Activated CD8-positive, alpha-beta memory T cell treated with anti-CD3 and anti-CD28 coated beads for 1 hour (primary cell): ENCODE measurements at places on chromosomes 3 and 15.

DNA sequence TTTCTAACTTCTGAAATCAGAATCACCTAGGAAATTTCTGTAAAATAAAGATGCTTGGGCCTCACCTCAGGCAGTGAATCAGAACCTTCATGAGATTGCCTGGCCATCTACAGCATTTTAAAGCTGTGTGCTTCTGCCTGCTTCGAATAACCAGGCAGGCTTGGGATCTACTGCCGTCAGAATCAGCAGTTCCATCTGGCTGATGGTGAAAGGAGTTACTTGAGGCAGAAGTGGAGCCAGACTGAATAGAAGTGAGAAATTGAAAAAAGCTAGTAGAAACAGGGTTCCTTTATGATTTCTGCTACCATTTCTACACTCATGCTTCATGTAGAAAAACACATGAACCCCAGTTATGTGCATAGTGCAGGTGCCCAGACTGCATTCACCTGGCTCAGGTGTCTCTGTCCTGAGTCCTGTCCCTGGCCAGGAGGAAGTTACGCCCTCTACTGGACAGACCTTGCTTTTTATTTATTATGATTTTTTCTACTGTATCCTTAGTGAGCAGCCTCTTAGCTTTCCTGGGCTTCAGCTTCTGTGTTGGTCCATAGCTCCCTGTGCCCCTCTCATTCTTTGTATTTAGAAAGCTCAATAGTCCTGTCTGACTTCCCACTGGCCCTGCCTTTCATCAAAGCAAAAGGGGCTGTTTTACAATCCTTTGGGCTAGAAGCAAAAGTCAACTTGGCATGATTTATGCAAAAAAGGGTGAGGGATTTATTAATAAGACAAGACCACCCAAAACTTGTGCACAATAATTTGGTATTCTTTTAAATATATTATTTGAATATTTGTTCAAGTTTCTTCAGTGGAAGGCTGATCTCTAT is 200.8 kb upstream of the GOLGA6L4 start:
- DNase-seq = no peak

- DNase-seq = no peak
These were observed 24.0 kb upstream of the TMCC1 start for GRCh38 chr3:129917423-129918007.

DNA sequence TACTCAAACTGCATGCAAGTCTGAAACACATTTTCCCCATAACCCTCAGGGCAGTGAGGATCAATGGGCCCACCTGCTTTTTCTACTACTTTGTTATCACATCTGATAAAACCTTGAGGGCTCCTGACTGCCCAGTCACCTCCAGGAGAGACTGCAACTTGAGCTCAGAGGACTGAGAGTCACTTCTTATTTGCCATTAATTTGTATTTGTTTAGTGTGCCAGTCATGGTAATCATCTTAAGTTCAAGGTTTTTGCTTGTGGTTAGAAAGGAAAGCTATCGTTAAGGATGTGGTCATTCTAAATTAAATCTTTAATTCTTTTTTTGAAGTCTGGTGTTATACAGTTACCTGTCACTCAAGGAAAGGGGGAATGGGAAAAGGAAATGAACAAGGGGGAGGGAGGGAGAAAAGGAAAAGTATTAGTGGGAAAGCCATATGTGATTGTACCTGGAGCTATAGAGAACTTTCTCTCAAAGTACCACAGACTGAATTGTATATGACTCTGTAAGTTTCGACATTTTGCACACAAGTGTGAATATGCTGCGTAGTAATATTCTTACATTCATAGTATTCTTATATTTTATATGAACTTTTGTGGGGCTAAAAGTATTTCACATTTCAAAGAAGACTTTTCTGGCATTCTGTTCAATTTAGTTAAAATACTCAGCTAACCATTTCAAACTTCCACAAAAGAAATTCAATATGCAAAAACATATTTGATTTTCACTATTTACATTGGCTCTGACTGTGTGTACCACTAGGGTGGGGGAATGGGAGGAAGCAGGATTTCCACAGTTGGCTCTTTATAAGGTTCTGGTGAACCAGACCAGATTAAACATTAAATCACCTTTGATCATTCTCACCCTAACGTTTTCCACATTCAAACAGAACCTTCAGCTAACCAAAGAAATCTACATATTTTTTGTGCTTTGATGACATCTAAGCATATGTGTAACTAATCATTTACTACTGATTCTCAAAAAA is 166.5 kb upstream of the ATP11B start:
- DNase-seq = no peak

GRCh38 chr15:51798281-51798680 is 31.2 kb upstream of the TMOD3 start:
- DNase-seq = no peak

DNA sequence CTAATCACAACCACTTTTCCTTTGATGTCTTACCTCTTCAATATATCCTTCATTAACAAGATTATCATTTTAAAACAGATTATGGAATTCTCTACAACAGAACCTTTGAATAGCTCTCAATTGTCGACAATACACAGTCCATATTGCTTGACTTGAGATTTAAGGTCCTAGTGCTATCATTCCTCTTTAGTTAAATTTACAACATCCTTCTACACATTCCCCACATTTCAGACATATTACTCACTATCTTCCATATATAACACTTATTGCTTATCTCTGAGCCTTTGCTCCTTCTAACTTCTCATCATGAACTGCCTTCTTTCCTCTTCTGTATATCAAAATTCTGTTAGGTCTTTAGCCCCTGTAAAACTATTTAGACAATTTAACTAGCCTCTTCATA is 247.0 kb downstream of the STXBP5L start:
- DNase-seq = no peak

DNA sequence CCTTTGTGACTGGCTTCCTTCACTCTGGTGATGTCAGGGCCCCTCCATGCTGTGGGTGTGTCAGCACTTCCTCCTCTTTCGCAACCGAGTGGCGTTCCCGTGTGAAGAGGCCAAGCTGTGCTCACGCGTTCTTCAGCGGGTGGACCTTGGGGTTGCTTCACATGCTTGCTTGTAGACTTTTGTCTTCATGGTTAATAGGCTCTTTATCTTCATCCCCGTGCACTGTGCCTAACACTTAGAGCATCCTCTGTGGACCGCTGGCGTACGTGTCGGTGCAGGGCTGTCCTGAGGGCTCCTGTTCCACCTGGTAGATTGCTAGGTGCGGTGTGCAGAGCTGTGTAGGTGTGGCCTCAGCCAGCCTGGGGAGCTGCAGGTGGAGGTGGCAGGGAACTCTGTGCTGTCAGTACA is 182.3 kb downstream of the OR4M2 start:
- no peak for DNase-seq

- no peak for DNase-seq
These were observed 22.2 kb downstream of the CCDC39 start for GRCh38 chr3:180657094-180657493.

DNA sequence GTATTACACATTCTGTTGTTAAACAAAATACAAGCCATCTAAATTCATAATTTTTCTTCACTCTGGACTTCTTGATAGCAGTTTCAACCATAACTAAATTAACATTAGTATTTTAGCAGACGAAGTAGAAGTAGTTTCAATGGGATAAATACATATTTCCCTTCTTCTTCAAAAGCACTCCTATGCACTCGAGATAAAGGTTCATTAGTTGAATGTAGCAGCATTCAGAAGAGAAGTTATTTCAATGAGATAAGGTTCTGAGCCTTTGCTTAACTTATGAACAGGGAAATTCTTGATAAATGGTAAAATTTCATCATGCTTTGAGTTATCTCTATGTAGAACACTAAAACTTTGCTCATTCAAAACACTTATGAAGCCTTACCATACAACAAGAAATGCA is 11.8 kb downstream of the TM4SF18 start:
- no peak for DNase-seq

GRCh38 chr3:43073836-43074220 is 32.1 kb downstream of the POMGNT2 start:
- no peak for DNase-seq
